Anterior cingulate cortex (tissue), 58 donors: ENCODE measurements at places on chromosomes 16 and 17.

DNA sequence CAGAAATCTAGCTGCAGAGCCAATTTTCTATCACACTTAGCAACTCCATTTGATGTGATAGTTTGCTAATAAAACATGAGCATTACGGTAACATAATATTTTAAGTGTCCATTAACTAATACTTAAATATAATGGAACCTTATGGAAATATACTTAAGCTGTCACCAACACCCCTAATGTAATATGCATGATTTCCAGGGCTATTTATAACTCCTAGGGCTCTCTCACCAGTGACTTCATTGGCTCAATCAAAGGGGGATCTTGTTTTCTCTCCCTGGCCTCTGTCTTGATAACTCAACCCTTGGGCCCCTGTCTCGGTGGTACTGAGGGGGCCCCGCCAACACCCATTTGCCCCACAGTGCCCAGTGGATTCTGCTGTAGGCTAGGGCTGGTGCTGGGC lies 170.4 kb downstream of the SALL1 start:
- no peak for DNase-seq

DNA sequence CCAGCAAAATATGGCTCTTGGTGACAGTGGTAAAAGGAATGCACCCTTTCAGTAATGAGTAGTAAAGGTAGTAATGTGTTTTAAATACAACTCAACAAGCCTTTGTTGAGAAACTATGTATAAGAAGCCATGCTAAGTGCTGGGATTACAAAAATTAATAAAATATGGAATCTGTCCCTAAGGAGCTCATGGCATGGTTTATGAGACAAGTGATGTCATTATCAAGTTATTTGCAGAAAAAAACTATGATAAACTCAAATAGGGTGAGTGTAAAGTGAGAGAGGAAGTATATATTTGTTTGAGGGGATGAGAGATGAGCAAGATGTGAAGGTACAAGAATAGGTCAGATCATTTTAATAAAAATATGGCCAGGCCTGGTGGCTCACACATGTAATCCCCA lies 76.9 kb downstream of the NF1 start:
- no peak for DNase-seq

DNA sequence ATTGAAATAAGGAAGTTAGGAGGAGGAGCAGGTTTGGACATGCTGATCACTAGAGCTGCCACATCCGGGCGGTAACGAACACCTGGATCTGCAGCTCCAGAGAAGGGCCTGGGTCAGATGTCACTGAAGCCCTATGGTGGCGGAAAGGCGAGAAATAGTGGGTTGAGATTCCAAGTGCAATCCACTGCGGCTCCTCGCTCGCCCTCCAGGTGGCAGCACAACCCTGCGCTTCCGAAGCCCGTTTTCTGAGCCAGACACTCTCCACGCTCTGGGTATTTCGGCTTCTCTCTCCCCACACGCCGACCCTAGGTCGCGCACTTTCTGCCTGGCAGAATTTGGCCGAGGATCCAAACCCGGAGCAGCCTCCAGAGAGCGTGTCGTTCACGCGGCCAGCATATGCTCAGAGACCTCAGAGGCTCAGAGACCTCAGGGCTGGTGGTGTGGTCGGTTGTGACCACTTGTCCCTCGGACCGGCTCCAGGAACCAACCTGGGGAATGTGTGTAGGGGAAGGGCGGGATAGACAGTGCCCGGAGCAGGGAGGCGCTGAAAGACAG lies 922 bp upstream of the SLC2A4 start:
- peak; percentile 59 for DNase-seq

DNA sequence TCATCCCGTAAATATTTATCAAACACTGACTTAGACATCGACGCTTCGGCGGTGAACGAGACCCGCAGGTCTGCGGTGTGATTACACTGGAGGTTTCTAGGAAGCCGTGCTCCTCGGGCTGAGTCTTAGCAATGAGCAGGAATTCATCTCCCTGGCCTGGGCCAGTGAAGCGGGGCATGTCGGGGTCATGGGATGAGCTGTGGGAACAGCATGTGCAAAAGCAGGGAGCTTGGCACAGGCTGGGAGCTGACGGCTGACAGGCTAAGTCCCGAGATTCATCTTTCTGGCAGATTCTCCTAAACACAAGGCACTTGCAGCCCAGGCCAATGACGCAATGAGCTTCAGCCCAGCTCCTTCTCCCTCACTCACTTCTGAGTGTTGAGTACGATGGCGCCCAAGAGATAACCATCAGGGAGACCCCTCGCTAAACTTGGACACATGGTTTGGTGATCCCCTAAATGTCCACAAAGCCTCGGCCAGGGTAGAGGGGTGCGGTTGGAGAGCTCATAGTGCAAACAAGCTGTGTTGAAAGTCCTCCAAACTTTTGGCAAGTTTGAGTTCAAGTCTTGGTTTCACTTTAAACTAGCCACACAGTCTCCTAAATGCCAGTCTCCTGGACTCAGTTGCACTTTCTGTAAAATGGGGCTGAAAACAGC lies 12.8 kb downstream of the CRISPLD2 start:
- DNase-seq: no peak

- no peak for DNase-seq
Observed at GRCh38 chr16:49717689-49718088, 138.2 kb downstream of the ZNF423 start.

GRCh38 chr17:45813048-45813725 lies 29.1 kb downstream of the CRHR1 start:
- no peak for DNase-seq

- peak; percentile 35 for DNase-seq
Observed at GRCh38 chr16:29927070-29927905, 1.3 kb upstream of the KCTD13 start.

DNA sequence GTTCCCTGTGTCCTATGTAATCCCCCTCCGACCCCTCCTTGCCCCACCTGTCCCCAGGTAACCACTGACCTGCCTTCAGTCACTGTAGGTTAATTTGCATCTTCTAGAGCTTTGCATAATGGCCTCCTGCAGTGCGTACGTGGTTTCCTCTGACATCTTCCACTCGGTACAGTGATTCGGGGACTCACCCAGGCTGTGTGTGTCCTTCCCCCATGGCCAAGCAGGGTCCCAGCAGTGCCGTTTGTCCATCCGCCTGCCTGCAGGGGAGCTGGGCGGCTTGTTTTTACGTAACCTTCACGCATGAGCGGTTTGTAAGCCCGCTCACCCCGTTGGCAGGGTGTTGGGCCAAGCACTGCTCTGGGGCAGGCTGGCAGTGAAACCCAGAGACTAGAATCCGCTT lies 7.9 kb downstream of the MAPK8IP3 start:
- no peak for DNase-seq

DNA sequence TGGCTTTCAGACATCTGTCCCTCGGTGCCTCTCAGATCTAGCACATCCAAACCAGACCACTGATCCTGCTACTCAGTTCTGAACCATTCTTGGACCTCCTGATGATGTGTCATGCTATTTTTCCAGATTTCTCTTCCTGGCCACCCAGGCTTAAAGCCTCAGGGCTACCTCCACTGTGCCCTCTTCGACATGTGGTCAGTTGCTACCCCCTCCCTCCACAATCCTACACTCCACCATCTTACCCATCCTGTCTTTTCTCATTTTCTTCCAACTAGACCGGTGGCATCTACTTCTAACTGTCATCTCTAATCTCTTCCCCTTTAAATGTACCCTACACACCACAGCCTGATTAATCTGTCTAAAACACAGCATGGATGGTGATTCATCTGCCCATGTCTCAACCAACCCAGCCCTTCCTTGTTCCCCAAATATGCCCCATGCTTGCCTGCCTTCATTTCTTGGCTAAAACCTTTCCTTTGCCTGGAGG lies 478.6 kb downstream of the SLC39A11 start:
- no peak for DNase-seq

- DNase-seq: no peak
Observed at GRCh38 chr17:70642059-70642458, 472.7 kb downstream of the KCNJ2 start.
